ENCODE measurements at places on chromosomes 12 and 14.

GRCh38 chr14:100532154-100532861 lies 54.9 kb downstream of the BEGAIN start:
- DNase-seq = no peak

DNA sequence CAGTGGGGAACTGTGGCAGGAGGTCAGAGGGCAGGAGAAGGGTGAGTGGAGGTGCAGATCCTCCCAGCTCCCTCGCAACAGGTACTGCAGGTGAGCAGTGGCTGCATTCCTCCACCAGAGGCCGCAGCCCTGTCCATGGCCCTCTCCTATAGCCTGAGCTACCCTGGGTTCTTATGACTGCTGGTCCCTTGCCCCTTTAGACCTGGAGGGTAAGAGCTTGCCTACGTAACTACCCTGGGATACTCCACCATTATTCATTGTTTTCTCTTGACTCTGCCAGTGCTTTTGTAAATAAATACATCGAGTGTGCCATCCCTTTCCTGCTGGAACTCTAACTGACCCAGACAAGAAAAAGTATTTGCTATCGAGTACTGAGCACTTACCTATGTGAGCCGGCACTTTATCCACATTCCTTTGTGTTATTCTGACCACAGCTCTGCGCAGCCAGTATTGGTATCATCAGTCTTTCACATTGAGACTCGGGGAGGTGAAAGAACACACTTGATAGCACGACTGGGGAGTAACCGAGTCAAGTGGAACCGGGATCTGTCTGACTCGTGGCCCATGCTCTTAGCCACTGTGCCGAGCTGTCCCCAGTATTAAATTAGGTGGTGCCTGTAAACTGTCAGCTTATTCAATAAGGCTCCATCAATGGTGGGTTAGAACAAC lies 38.5 kb downstream of the LTBP2 start:
- DNase-seq = no peak

DNA sequence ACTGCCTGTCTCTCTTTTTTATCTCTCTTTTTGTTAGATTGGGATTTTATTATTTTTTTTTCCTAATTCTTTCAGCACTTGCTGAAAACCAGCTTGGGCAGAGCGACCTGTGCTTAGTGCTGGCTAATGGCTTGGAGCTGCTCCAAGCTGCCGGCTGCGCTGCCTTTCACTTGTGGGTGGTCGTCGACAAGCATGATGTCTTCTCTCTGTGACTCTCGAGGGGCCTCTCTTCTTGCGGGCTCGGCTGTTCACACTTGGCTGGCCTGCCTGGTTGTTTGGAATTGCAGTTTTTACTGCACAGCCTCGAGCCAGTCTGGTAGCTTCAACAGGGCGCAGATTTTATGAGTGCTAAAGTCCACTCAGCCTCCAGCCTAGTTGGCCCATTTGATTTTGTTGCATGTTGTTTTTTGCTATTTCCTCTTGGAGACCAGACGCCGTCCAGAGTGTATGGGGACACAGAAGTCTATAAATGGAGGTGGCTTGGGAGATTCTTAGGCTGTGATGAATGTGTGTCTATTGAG lies 18.6 kb downstream of the TPCN1 start:
- DNase-seq = no peak

DNA sequence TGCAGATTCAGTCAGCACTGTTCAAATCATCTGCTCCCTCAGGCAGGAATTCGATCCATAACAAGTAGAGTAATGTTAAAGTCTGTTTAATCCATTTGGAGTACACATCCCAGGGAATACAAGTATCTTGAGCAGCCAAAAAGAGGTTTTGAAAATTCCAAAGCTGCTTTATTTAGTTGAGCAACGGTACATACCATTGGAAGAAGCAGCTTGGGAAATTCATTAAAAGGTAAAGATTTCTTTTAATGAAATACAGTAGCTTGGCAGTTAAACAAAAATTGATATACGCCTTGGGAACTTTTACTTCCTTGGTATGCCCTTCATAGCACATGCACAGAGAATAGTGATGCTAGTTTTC lies 153.8 kb downstream of the LRIG3 start:
- DNase-seq = no peak

- DNase-seq = no peak
Measured at GRCh38 chr12:308511-308910, 45.9 kb upstream of the SLC6A13 start.

GRCh38 chr14:66281036-66281776 lies 205.0 kb upstream of the CCDC196 start:
- no peak for DNase-seq

Data from activated effector memory CD4-positive, alpha-beta T cell treated with Interleukin-2 at 50 U/mL for 16 hours (primary cell).